ENCODE measurements at places on chromosomes 7 and 10. TPM values are rescaled to one million over a fixed set of nuclear protein-coding genes. Genes with fewer than 3 reads are reported as not detected.

Gene OR6V1
- total RNA-seq = not detected

Gene LRRC61
- 34.0 TPM for total RNA-seq

Gene TFPI2
- 20.8 TPM for total RNA-seq

Gene ZNF467
- total RNA-seq = 19.9 TPM

Gene MRLN
- total RNA-seq = not detected

Gene GRM8
- 0.18 TPM for total RNA-seq
